ENCODE measurements at places on chromosomes 1 and 21. TPM values are rescaled to one million over a fixed set of nuclear protein-coding genes. Genes with fewer than 3 reads are reported as not detected.

Gene CTSS
- 4.2 TPM for total RNA-seq

Gene PADI3
- total RNA-seq = 0.14 TPM

Gene HCN3
- 1.2 TPM for total RNA-seq

Gene SH3BGR
- total RNA-seq = 3.0 TPM

Gene ARHGAP29
- 7.7 TPM for total RNA-seq

Gene SLFNL1
- 0.89 TPM for total RNA-seq

Gene CLDN17
- total RNA-seq = not detected

Gene FCGR3A
- not detected for total RNA-seq

Gene ZNF684
- total RNA-seq = 6.2 TPM

Gene TARBP1
- 28.8 TPM for total RNA-seq

Gene ACTA1
- total RNA-seq = 0.14 TPM

Gene HRNR
- total RNA-seq = not detected
